ENCODE measurements at places on chromosomes 5 and 9.

DNA sequence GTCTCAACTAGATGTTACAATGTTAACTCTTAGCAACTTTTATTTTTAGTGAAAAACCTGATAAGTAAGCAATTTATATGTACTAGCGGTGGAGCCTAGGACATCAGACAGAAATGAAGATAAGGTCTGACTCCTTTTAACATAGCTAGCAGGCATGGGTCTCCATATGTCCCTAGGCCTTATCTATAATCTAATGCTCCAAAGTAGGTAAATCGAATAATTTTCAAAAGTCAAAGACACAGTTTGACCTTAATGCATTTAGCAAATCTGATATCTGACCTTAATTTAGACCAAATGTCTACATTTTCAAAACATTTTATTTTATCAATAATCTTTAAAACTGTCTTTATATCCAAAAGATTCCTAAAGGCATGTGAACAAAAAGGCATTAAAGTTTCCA lies 305.0 kb upstream of the CCNH start:
- H3K4me3 ChIP-seq: no peak overlapping the region
- H3K36me3 ChIP-seq: no peaks in the 10 kb centered on the region

DNA sequence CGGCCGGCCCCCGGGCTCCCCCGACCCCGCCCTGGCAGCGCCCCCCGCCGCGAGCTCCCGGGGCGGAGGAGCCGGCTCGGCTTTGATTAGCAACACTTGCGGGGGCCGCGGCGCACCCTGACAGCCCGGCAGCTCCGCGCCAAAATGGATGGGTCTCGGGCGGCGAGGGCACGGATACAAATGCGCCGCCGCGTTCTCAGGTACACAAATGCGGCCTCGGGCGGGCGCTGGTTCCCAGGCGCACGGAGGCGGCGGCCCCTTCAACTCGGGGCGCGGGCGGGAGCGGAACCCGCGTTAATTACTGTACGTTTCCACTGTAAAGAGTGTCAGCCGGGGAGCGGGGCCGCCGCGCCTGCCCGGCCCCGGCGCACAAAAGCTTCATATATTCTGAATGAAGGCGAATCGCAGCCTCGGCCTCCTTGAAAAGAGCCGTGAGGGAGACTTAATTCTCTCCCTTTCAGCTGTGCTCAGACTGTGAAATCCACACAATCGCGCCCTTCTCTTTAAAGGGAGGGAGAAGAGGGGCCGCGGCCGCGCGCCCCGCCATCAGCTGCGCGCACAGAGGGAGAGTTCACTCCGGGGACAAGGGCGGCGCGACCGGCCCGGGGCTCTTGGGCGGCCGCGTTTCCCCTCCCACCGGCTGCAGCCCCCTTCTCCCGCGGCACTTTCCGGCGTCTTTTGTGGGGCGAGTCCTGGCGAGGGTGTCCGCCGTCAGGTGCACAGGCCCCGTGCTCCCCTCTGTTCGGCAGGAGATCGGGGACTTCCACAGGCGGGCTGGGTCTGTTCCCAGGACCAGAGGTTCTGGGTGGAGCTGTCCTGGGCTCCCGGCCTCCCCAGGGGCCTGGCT lies 27.0 kb downstream of the MSX2 start:
- H3K27me3 ChIP-seq: peaks cover 23% of the 10 kb centered on the region
- H3K4me1 ChIP-seq: no peaks in the 10 kb centered on the region
- DNase-seq: no peak
- no peak overlapping the region for H3K27ac ChIP-seq

GRCh38 chr9:103997856-103998370 lies 96.2 kb upstream of the SMC2 start:
- H3K27me3 ChIP-seq: no peaks in the 10 kb centered on the region
- DNase-seq: no peak
- no peak overlapping the region for H3K27ac ChIP-seq
- no peak overlapping the region for H3K4me3 ChIP-seq
- no peaks in the 10 kb centered on the region for H3K4me1 ChIP-seq
- H3K36me3 ChIP-seq: no peaks in the 10 kb centered on the region

GRCh38 chr9:109476642-109477257 lies 21.4 kb downstream of the PTPN3 start:
- H3K27ac ChIP-seq: peak overlapping the region; percentile 54
- DNase-seq: no peak
- peaks cover 21% of the 10 kb centered on the region for H3K36me3 ChIP-seq
- H3K4me1 ChIP-seq: peaks cover 45% of the 10 kb centered on the region

DNA sequence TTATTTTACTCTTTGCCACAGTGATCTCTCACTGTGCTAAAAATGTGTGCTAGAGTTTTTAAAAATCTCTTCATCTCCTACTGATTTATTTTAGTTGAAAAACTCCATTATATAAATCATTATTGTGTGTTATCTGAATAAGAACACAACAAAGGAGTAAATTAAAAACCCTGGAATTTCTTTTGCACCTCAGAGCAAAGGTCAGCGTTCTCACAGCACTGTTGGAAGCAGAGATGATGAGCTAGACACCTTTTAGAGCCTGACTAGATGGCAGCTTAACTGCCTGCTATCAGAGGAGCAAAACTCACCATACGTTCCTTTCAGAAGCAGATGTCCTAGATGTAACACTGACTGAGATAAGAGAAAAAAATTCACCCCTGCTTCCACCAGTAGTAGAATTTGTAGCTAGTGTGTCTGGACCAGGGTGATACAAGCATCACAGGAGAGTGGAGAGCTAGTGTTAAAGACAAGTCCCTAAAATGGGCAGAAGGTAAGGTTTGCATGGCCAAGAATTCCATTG lies 147.1 kb downstream of the ENTREP1 start:
- peaks cover 18% of the 10 kb centered on the region for H3K4me1 ChIP-seq
- H3K27me3 ChIP-seq: no peaks in the 10 kb centered on the region
- no peak overlapping the region for H3K4me3 ChIP-seq
- DNase-seq: no peak
- H3K36me3 ChIP-seq: no peaks in the 10 kb centered on the region
- peak overlapping the region; percentile 8 for H3K27ac ChIP-seq

DNA sequence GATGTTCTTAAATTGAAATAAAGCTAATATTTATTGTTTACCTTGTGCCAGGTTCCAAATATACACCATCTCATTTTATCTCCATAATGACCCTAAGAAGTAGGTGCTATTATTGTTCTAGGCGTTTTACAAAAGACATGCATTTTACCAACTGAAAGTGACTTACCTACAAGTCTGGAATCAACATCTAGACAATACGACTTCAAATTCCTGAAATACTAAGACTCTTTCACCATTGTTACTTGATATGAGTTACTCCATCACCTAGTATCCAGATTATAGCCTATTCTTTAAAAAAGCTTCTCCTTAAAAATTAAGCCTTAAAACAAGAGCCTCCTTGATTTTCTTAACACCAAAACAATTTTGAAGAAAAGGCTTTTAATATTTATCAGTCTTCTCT lies 13.3 kb downstream of the HACD4 start:
- no peak overlapping the region for H3K27ac ChIP-seq
- no peaks in the 10 kb centered on the region for H3K36me3 ChIP-seq
- DNase-seq: no peak
- peaks cover 10% of the 10 kb centered on the region for H3K4me1 ChIP-seq

DNA sequence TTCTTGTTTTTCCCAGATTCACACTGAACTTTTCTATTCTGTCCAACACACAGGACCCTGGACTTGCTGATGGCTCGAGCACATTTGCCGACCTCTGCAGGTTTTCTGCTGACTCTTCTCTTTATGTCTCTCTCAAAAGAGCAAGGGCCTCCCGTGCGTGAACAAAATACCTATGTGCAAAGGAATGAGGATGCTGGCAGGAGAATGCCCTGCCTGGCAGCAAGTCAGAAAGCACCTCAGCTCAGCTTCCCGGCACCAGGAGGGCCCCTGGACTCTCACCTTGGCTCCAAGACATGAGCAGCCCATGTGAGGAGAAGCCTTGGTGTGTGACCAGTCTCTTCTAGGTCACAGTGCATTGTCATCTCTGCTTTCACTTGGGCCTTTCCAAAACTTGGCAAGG lies 36.1 kb downstream of the PAPPA start:
- no peak overlapping the region for H3K27ac ChIP-seq
- no peaks in the 10 kb centered on the region for H3K27me3 ChIP-seq
- H3K36me3 ChIP-seq: no peaks in the 10 kb centered on the region
- H3K4me3 ChIP-seq: no peak overlapping the region
- no peak for DNase-seq

GRCh38 chr5:127813633-127814587 lies 110.7 kb downstream of the CCDC192 start:
- no peaks in the 10 kb centered on the region for H3K27me3 ChIP-seq
- H3K4me3 ChIP-seq: no peak overlapping the region
- H3K36me3 ChIP-seq: no peaks in the 10 kb centered on the region
- peaks cover 26% of the 10 kb centered on the region for H3K4me1 ChIP-seq
- peak overlapping the region; percentile 85 for H3K27ac ChIP-seq

GRCh38 chr5:14773588-14773987 lies 98.0 kb downstream of the ANKH start:
- DNase-seq: no peak
- no peaks in the 10 kb centered on the region for H3K36me3 ChIP-seq
- no peak overlapping the region for H3K4me3 ChIP-seq
- H3K27ac ChIP-seq: no peak overlapping the region

GRCh38 chr5:151225475-151225874 lies 1.6 kb upstream of the CCDC69 start:
- no peak overlapping the region for H3K4me3 ChIP-seq
- H3K36me3 ChIP-seq: no peaks in the 10 kb centered on the region
- no peak overlapping the region for H3K27ac ChIP-seq
- H3K4me1 ChIP-seq: no peaks in the 10 kb centered on the region
- DNase-seq: no peak

GRCh38 chr9:18889550-18889949 lies 143.5 kb downstream of the SAXO1 start:
- no peak overlapping the region for H3K27ac ChIP-seq
- no peak for DNase-seq
- H3K27me3 ChIP-seq: no peaks in the 10 kb centered on the region
- H3K4me3 ChIP-seq: no peak overlapping the region
- no peaks in the 10 kb centered on the region for H3K36me3 ChIP-seq

GRCh38 chr5:1437226-1437829 lies 7.9 kb downstream of the SLC6A3 start:
- H3K27ac ChIP-seq: no peak overlapping the region
- peaks cover 19% of the 10 kb centered on the region for H3K27me3 ChIP-seq
- H3K4me1 ChIP-seq: peaks cover 5% of the 10 kb centered on the region
- peak; percentile 71 for DNase-seq
- H3K4me3 ChIP-seq: no peak overlapping the region

DNA sequence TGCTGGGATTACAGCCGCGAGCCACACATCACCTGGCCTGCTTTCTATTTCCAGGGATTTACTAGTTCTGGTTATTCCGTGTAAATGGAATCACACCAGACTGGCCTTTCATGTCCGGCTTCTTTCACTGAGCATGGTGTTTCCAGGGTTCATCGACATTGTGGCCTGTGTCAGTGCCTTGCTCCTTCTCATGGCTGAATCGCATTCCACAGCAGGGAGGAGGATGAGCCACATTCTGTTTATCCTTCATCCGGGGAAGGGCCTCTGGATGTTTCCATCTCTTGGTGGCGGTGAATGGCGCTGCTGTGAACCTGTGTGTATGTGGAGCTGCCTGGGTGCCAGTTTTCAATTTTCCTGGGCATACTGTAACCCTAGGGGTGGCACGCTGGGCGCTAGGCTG lies 58.7 kb upstream of the RNU6ATAC start:
- H3K4me3 ChIP-seq: no peak overlapping the region
- DNase-seq: no peak
- H3K27ac ChIP-seq: no peak overlapping the region

GRCh38 chr5:77498952-77499351 lies 6.8 kb upstream of the WDR41 start:
- peaks cover 13% of the 10 kb centered on the region for H3K27me3 ChIP-seq
- DNase-seq: no peak
- H3K36me3 ChIP-seq: no peaks in the 10 kb centered on the region
- H3K4me1 ChIP-seq: no peaks in the 10 kb centered on the region
- H3K4me3 ChIP-seq: no peak overlapping the region

- H3K4me1 ChIP-seq: no peaks in the 10 kb centered on the region
- H3K27me3 ChIP-seq: peaks cover 58% of the 10 kb centered on the region
- no peaks in the 10 kb centered on the region for H3K36me3 ChIP-seq
- no peak overlapping the region for H3K4me3 ChIP-seq
These were observed 19.4 kb downstream of the NR2F1 start for GRCh38 chr5:93602241-93603077.

DNA sequence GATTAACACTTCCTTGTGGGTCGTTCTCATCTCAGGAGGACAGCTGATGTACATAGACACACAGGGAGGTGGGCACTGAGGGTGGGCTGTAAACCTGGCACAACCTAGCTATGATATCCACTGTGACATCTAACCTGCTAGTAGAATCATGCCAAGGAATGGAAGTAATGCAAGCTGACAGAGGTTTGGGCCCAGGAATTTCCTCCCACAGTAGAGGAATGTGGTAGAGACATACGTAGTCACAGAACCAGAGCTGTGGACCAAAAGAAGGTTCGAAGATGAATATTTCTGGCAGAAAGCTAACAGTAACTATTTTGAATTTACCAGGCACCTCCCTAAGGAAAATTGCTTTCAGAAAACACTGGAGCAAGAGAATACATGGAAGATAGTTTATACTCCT lies 15.2 kb upstream of the DNAJC25 start:
- no peak overlapping the region for H3K4me3 ChIP-seq
- no peak for DNase-seq
- no peaks in the 10 kb centered on the region for H3K27me3 ChIP-seq
- no peaks in the 10 kb centered on the region for H3K4me1 ChIP-seq

DNA sequence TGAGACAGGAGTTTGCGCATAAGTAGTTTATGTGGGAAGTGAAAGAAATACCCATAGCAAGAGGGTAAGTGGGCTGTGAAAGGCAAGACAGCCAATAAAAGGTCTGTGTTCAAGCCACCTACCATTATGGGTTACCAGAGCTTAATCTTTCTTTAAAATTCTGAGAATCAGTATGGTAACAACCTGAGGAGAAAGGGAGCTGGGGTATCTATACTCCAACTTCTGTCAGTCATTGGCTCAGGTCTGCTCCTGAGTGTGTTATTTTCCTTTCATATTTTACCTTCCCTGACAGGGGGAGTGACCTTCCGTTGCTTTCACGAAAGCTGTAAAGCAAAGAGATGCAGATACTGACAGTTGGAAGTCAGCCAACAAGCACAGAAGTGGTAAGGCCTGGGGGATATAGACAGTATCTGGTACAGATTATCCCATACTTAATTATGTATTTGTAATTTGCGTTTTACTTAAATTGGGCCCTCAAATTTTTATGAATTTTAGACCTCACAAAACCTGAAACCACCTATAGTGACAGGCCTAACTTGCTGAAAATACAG lies 233.4 kb downstream of the RAB3C start:
- no peak overlapping the region for H3K4me3 ChIP-seq
- H3K27ac ChIP-seq: no peak overlapping the region
- H3K27me3 ChIP-seq: peaks cover 4% of the 10 kb centered on the region
- H3K4me1 ChIP-seq: no peaks in the 10 kb centered on the region
